ENCODE measurements at places on chromosomes 12 and 14.

DNA sequence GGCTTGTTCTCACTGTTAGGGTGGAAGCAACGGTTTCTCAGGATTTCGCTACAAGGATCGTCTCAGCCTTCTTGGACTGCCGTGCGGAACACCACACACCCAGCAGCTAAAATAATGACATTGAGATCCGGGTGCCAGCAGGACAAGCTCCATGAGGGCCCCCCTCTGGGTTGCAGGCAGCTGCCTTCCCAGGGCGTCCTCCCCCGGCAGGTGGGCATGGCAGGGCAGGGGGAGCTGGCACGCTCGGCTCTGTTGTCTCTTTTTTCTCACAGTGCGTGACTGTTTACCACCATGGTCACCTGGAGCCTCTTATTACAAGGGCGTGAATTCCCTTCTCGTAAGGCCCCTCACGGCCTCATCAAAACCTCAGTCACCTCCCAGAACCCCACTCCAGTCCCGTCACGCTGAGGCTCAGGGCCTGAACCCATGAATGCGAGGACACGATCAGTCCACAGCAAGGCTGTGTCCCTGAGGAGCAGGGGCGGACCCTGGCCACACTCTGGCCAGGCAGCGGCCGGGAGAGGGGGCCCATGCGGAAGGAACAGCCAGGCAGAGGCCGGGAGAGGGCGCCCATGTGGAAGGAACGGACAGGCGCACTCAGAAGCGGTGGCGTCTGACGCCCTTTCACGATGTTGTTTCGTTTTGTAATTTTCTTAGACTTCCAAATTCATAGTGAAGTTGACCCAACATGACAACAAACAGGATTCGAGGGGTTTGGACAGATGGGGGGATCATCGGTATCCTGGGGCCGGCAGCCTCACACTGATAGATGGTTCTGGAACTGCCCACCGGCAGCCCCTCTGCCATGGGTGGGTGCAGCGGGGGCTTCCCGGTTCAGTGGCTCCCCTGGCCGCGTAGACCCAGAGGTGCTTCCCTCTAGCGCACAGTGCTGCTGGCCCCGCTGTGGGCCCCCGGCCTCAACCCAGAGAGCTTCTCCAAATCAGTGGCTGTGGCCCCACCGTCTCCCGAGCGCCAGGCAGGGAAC is 10.0 kb downstream of the LRCOL1 start:
- DNase-seq = peak; percentile 65

- no peak for DNase-seq
Measured at GRCh38 chr12:47337581-47337980, 257.8 kb upstream of the AMIGO2 start.

GRCh38 chr12:27158297-27158696 is 75.9 kb upstream of the C12orf71 start:
- DNase-seq = no peak

GRCh38 chr12:63410197-63410596 is 258.1 kb downstream of the DPY19L2 start:
- no peak for DNase-seq

GRCh38 chr12:124542021-124542949 is 25.1 kb downstream of the NCOR2 start:
- DNase-seq = no peak

GRCh38 chr12:132454933-132455418 is 35.0 kb upstream of the FBRSL1 start:
- DNase-seq = no peak

- peak; percentile 94 for DNase-seq
Measured at GRCh38 chr12:107379852-107380567, 286.7 kb upstream of the CRY1 start.

DNA sequence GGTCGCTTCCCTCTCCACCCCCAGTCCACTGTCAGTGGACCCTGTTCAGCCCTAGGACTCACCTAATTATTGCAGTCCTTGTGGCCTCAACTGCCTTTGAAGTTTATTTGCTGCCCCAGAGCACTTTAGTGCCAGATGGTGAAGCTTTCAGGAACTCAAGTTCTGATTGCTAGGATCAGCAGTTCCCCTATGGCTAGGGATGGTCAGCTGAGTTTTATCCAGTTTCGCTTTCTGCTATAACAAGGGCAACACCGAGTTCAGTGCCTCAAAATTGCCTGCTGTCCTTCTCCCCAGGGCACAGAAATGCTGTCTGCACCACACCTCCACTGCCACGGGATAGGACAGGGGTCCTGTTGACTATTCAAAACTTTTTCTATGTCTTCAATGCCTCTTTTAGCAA is 295.0 kb downstream of the GPHN start:
- no peak for DNase-seq

- no peak for DNase-seq
Measured at GRCh38 chr12:60930151-60930550, 1330.1 kb upstream of the USP15 start.

DNA sequence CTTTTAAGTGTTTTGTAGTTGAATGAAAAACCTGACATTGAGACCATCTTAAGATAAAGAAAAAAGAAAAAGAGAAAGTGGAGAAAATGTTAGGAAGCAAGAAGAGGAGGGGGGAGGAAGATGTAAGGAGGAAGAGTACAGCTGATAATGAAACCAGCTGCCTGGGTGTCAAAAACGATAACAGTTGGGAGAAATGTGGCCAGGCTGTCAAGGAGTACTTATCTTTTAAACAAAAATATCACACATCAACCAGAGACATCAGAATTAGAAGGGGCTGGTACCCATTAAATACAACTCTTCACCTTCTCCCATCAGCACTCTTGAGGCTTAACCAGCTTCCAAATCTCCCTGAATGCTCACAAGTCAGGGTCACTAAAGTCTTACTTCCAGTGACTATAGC is 4.5 kb downstream of the SLC11A2 start:
- no peak for DNase-seq

GRCh38 chr14:95511687-95512086 is 4.8 kb downstream of the SYNE3 start:
- no peak for DNase-seq

DNA sequence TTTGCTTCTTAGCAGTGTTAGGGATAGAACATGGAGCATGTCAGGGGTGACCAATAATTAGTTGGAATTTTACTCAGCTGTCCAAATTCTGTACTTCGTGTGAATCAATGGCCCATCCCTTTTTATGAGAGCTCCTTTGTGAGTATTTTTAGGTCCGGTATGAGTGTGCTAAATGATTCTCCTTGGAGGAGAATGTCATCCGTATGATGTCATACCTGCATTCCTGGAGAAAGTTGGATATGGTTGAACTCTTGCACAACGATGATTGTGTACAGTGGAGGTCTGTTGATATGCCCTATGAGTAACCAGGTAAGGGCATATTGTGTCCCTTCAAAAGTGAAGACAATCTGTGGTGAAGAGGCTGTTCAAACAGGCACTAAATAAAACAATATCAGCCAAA is 400.8 kb downstream of the GXYLT1 start:
- no peak for DNase-seq

- no peak for DNase-seq
Measured at GRCh38 chr14:76280221-76280620, 95.7 kb upstream of the ESRRB start.

DNA sequence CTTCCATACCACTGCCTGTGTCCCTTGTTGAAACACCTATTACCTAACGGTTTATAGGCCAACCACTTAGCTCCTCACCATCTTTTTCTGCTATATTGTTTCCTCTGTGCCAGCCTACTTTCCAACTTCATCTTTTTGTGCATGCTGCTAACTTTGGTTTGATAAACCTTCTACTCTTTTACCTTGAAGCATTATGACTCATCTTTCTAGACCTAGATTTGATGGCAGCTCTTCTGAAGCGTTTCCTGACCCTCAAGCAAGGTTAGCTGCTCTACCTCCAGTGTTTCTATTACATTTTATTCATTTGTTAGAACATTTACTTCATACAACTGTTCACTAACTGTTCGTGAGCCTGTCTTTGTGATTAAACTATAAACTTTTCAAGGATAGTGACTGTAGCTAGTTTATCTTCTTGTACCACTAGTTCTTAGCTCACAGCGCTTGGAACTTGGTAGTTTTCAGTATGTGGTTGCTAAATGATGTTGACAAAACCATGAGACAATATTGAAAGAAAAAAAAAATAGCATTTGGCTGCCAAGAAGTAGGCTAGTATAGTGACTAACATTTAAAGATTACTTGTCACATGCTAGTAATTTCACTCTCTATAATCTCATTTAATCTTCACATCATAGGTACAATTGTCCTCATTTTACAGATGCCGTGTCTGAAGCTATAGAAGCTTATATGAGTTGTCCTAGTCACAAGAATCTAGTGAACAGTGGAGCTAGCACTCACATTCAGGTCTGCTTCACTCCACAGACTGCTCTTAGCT is 79.5 kb downstream of the APAF1 start:
- DNase-seq = no peak

DNA sequence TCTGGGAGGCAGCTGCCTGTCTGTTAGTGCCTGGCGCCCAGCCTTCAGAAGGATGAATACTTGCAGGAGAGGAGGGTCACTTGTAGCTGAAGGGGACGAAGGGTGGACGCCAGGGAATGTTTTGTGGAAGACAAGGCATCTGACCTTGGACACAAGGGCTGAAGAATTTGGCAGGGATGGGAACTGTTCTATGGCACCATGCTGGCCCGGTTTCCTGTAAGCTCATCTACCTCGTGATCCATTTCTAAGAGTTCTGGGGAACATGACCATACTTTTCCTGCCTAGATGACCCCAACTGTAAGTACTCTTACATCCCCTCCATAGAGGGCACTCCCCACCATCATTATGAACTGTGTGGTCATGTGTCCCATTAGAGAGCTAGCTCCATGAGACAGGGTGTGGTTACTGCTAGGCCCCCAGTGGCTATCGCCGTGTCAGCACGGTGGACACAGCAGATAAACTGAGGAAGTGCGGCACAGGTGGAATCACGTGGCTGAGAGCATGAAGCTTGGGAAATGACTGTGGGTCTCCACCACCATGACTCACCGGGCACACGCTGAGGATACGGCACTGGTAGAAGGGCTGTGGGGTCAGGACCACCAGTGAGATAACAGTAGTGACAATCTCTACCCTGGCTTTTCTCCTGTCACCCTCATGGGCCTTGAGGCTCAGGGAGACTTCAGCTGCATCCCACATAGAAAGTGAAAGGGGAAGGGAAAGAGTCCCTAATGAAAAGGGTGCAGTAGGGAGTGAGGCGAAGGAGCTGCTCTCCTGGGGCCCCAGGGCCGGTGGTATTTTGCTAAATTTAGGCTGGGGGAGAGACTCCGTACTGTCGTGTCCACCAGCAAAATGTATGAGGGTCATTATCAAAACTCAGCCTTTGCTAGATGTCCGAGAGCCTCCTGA is 252.6 kb downstream of the FOXN3 start:
- no peak for DNase-seq

GRCh38 chr14:91108941-91109611 is 4.8 kb upstream of the DGLUCY start:
- no peak for DNase-seq

- no peak for DNase-seq
Measured at GRCh38 chr14:24291446-24292117, 8.0 kb downstream of the DHRS1 start.

DNA sequence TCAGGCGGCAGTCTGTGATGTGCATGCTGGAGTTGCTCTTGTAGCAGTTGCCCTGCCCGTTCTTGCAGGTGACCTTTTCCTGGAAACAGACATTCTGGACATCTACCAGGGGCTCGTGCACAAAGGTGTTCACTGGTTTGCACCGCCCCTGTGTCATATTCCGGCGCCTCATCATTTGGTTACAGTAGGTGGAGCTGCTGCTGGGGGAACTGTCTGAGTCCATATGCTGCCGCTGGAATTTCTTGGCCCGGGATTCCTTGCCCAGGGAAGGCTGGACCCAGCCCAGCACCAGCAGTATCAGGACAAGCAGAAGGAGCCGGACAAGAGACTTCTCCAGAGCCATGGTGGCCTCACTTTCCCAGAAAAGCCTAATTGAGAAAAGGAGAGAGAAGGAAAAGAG is 918 bp downstream of the RNASE1 start:
- DNase-seq = no peak

DNA sequence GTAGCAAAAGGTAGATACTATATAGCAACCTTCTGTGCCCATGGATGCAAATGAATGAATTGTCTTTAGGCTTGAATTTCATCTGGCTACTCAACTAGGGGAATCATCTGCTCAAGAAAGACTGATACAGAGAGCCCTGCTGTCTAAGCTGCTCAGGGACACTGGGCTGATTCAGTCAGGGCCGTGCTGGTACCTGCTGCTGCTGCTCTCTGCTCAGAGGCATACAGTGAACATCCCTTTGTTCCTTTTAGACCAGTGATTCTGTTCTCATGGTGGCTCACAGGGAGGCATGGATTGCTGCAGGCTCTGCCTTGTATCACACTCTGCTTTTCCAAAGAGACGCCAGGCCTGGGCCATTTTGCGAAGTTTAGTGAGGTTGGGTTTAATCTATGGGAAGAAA is 14.1 kb downstream of the EIF2B2 start:
- DNase-seq = no peak

- no peak for DNase-seq
Measured at GRCh38 chr12:82857276-82857675, 170.6 kb downstream of the TMTC2 start.

GRCh38 chr12:124497039-124497438 is 70.4 kb downstream of the NCOR2 start:
- no peak for DNase-seq

DNA sequence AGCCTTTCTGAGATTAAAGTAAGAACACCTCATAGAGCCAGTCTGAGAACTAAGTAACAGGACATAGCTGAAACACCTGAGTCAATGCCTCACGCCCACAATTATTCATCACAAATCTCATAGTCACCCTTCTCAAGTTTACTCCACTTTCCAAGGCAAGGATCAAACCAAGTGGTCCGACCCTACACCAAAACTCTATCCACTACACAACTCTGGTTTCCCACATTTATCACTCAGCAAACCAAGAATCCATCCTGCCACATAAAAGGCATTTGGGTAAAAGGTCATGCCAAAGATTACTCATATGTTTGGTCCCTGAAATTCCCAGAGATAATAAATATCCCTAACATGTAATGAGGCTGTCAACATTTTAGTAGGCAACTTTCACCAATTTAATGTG is 144.1 kb downstream of the RPAP3 start:
- DNase-seq = no peak

DNA sequence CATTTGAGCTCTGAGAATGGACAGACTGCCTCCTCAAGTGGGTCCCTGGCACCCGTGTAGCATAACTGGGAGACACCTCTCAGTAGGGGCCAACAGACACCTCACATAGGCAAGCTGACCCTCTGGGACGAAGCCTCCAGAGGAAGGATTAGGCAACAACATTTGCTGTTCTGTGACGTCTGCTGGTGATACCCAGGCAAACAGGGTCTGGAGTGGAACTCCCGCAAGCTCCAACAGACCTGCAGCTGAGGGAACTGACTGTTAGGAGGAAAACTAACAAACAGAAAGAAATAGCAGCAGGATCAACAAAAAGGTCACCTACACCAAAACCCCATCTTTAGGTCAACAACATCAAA is 69.6 kb downstream of the CEP83 start:
- no peak for DNase-seq

DNA sequence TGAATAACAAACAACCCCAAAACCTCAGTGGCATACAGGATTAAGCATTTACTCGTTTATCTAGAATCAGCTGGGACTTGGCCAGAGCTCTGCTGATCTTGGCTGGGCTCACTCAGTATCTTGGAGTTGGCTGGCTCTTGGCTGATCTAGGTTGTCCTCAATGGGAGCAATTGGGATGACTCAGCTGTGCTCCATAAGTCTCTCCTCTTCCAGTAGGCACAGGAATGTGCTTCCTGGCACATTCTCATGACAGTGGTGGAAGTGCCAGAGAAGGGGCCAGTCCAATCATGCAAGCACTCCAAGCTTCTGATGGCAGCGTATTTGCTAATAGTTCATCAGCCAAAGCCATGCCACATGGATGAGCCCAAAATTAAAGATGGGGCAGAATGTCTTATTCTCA is 41.7 kb upstream of the ANO4 start:
- no peak for DNase-seq

GRCh38 chr14:34640826-34641225 is 10.9 kb upstream of the SNX6 start:
- no peak for DNase-seq

All from NCI-H748 treated with DMSO at 0.1 percent for 48 hours (cell line).